ENCODE measurements at places on chromosomes 7 and 10.

GRCh38 chr7:114108510-114108909, 189.7 kb upstream of the PPP1R3A start:
- no peak for DNase-seq

DNA sequence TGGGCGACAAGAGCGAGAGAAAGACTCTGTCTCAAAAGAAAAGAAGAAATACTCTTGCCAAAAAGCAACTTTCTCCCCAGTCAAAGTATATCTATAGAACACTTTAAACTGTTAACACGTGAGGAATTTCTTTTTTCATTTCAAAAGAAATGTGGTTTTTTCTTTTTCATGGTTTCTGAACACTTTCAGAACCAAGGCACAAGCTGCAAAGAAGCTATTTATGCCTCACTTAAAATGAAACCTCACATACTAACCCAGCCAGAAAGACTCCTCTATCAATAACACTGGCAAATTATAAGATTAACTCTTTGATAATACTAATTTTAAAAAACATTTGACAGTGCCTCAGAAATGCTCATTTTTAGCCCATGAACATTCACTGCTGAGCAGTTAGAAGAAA, 20.9 kb downstream of the TBX20 start:
- DNase-seq = no peak

- no peak for DNase-seq
These were observed 8.4 kb downstream of the RELN start for GRCh38 chr7:103981003-103981423.

GRCh38 chr7:96508371-96508770, 186.5 kb upstream of the SLC25A13 start:
- no peak for DNase-seq

DNA sequence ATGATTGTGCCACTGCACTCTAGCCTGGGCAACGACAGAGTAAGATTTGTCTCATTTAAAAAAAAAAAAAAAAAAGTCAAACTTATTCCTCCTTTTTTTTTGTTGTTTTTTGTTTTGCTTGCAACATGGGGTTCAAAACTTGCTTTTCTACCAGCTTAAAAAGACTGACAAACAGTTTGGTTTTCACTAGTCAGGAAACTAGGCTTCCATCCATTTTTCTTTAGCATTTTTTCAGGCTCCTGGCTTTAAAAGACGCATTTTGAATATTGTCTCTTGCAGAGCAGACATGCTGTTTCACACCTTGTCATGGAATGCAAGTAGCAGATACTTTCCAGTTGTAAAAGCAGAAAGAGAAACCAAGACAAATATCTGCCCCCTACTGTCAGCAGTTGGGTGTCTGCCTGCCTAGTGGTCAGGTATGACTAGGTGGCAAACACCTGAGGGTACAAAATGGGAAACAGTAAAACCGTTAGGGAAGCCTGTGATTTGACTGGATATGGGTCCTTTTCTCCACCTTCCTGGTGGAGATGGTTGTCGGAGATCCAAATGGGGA, 139.9 kb downstream of the CCDC71L start:
- no peak for DNase-seq

DNA sequence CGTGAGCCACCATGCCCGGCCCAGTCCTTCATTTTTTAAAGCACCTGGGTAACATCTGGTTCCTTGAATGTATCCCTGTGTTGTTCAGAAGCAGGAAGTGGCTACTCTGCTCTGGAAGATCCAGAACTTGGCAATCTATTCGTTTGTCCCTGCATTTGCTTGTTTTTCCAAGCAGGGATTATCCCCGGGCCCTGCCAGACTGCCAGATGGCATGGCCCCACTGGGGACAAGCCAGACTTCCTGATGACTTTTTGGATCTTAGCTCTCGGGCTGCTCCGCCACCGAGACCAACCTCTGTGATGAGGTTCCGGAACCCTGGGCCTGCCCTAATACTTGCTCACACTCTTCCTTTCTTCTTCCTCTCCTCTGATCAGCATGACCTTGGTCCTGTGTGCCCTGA, 496.7 kb downstream of the TYW1 start:
- DNase-seq = no peak

- no peak for DNase-seq
These were observed 376.4 kb downstream of the TCERG1L start for GRCh38 chr10:130935128-130935439.

DNA sequence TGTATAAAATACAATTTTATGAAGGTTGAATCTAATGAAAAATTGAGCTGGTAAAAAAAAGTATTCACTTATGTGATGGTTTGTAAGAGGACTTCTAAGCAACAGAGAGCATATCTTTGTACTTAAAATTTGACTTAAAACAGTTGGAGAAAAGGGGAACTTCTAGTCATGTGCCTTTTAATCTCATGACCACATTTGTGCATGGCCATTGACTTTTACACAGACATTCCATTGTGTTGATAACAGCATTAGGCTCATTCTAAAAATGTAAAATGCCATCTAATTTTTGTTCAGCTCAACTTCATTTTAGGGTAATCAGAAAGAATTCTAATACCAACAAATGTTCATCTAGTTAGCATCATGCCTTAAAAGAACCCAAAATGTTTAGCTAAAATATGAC, 119.9 kb downstream of the HPSE2 start:
- no peak for DNase-seq

All from CD8-positive, alpha-beta memory T cell (primary cell).